ENCODE measurements at places on chromosomes 5 and 9. TPM values are rescaled to one million over a fixed set of nuclear protein-coding genes. Genes with fewer than 3 reads are reported as not detected.

DNA sequence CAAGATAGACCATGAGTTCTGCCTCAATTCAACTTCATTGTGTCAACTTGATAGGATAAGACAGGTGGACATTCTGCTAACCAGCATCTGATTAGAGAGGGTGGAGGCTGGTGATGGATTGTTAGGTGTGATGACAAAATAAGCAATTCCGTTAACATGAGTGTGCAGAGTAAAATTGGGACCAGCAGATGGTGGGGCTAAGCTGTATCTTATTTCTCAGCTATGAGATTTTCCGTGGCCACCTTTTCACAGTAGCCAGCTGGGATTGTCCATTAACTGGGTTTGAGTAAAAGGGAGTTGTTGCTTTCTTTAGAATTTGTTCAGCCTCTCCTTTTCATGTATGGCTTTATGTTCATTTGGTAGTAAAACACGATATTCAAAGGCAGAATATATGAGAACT lies 28.8 kb upstream of the TAL2 start:
- no peak for DNase-seq

DNA sequence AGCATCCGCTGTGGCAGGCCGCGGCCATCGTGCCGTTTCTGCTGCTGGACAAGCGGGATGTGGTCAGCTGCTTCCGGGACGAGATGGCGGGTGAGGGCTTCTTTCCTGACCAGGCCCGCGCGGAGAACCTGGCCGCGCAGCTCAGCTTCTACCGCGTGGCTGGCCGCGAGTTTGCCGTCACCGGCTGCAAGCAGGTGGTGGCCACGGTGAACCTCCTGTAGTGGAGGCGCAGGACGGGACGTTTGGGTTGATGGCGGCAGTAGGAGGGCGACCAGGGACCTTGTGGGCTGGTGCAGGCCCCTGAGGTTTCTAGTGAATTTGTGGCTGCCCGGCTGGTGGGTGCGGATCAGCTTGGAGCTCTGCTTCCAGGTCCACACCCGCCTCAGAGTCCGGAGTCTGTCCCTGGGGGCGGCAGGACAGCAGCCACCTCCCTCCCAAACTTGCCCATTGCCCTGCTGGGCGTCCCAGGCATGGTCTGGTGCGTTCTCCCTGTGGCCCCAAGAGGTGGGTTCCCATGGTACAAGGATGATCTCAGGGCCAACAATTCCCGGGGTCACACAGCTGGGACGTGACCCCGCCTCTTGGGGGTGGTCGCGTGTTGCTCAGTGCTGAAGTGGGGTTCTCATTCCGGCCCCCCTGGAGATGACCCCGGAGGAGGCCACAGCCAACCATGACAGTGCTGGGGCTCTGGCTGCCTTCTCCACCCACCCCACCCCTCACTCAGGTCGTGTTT lies 2.4 kb downstream of the TOR4A start:
- DNase-seq = no peak

Gene ZNF483
- 1.6 TPM for total RNA-seq

GRCh38 chr5:32942225-32942989 lies 231.3 kb downstream of the NPR3 start:
- peak; percentile 21 for DNase-seq

Gene KIF2A
- 67.0 TPM for total RNA-seq

- DNase-seq = peak; percentile 76
These were observed at the start of gene RGS14 for GRCh38 chr5:177357459-177358351. RGS14 (plus strand) TSS chr5:177357924; CDS start chr5:177358025, 101 bp downstream.

GRCh38 chr5:18553269-18553668 lies 919.0 kb downstream of the TAF11L14 start:
- DNase-seq = no peak

DNA sequence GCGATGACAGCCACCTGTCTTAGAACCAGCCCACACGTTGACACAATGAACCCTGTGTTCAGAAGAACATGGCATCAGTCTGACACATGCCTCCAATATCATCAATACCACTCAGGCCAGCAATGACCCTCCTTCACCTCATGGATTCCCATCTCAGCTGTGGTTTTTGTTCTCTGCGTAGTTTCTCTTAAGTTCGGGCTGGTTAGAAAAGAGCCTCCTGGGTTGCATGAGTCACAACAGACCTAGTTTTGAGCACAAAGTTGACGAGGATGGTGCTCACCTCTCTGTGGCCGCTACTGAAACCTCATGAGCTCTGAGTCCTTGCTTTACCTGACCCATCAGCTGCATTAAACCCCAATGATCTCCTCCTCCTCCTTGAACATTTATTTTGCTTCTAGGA lies 299.9 kb downstream of the SPOCK1 start:
- DNase-seq = no peak

Gene TSLP
- under 0.01 TPM for total RNA-seq

DNA sequence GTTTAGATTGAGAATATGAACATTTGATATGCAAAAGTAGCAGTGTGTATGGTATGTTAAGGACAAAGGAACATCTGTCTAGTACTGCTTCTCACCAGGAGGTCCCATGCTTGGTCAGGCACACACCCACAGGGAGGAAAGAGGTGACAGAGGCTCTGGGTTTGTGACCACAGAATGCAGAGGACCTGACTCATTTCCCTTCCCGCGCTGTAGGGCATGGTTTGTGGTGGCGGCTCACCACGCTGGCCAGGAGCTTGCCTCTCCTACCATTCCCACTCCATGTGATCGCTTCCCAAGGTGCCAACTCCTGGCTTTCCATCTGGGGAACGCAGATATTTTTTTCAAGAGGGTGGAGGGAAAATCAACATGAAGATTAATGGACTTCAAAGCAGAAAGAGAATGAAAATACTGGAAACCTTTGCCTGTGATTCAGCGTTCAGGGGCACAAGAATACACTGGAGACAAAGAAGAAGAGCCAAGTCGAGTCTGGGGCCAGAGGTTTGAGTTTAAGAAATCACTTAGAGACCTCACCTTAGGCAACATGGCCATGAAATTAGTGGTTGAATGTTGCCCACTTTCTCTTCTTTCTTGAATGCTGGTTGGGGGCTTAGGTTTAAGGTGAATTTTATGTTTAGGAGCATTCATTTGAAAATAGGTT lies 477.8 kb downstream of the CCDC171 start:
- no peak for DNase-seq

Gene ROR2
- total RNA-seq = not detected

DNA sequence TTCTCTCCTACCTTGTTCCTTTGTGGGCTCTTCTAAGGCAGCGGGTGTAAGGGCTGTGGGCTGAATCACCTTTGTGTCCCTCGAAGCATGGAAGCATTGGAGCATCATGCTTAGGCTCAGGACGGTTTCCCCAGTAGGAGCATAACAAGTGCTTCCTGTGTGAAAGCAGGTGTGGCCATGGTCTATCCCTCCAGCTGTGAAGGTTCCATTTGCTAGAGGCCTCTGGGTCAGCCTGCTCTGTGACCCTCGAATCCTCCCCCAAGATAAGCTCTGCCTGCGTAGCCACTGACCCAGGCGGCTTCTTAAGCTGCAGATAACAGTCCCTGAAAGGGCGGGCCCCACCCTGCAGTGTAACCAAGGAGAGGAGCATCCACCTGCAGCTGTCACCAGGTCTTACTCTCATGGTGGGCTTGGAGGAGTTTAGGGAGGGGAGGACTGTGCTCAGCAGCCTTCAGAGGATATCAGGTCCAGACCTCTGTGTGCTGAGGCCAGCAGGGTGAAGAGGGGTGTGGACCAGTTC lies 8.4 kb upstream of the NDST1 start:
- no peak for DNase-seq

DNA sequence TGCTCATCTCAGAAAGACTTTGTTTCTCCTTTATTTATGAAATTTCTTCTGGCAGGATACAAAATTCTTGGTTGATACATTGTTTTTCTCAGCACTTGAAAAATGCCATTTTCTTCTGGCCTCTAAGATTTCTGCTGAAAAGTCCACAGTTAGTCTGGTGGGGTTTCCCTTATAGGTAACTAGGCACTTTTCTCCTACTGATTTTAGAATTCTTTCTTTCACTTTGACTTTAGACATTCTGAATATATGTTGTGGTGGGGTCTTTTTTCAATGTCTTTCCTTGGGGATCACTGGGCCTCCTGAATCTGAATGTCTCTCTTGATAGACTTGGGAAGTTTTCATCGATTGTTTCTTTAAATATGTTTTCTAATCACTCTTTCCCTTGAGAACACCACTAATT lies 79.6 kb downstream of the CETN3 start:
- DNase-seq = no peak

DNA sequence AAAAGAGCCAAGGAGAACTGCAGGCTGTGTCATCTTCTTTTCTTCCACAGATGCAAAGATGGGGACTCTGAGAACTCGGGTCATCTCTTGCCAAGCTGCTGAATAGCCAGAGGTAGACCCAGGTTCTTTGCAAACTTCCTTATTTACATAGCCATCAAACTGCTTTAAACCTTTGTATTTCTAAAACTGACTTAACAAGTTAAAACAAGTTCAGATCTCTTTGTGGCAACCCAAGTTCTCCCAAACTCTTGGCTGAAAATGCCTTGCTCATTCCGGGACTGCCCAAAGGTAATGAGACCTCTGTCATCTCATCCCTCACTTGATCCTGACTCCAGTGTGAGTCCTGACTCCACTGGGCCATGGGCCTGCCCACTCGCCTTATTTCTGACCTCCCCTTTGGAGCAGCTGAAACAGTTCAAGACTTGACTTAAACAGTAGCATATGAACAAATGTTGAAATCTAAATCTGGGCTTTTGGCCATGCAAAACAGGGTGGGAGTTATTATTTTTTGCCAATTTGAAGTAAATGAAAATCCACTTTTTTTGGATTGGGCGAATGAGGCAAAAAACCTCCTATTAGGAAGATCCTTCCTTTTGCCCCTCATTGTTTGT lies 50.6 kb downstream of the FBXL7 start:
- DNase-seq = no peak

DNA sequence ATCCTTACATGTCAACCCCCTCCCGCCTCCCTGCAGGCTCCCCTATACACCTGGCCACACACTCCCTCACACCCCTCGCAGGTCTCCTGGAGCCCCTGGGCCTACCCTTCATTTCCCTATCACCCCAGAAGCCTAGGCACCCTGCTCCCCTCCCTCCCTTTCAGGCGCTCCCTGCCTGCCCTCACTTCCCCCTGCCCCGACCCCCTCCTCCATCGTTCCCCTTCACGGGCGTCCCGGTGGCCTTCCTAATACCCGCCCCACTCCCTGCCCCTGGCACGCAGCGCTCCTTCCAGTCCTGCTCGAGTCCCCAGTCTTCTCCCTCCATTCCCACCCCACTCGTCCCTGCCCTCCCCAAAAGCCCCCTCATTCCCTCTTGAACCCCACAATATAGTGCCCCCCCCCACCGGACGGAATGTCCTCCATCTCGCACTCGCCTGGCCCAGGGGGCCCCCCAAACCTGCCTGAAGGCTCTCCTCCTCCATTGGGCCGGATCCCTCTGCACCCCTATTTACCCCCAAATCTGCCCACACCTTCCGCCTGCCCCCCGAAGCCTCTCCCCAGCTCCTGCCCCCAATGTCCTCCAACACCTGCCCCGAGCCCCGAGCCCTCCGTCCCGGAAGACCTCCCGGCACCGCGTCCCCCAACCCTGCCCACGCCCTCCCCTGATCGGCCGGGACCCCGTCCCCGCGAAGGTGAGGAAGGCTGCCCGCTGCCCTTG lies 746 bp downstream of the STRBP start:
- no peak for DNase-seq

DNA sequence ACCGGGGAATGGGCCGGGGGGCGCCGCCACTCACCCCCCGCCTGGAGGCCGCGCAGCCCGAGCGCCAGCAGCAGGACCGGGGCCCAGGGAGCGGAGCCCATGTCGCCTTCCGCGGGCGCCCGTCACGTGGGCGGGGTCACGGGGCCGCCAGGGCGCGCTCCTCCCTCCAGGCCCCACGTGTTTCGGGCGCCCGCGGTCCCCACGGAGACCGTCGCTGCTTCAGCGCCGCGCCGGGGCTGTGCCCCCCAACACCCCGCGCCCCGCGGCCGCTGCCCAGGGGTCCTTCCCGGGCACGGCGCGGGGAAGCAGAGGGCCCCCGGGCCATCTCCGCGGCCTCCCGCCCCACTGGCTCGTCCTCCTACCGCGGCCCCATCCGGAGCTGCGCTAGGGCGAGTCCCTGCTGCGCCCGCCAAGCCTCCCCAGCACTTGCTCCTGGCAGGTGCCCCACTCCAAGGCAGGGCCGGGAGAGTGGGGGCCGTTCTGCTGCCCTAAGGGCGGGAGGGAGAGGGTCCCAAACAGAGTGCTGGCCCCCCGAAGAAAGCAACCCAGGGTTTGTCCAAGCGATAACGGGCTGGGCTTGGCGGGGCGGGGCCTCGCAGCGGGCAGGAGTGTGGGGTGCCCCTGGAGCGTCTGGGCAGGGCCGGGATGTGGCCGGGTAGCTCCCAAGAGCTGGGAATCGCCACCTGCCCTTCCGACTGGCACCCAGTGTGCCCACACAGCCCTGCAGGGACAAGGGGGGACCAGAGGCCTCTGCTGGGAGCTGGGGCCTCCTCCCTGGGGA lies at the start of gene DPP7:
Gene DPP7, minus strand, starts transcription at position 121 of the 781 bp plus-strand sequence. Its CDS starts 20 bp downstream, at position 101.
- DNase-seq = peak; percentile 60

Gene C9orf50
- not detected for total RNA-seq

GRCh38 chr9:112115970-112116753 lies 58.9 kb downstream of the SUSD1 start:
- no peak for DNase-seq

GRCh38 chr5:99072846-99073245 lies 144.0 kb upstream of the CHD1 start:
- DNase-seq = no peak

DNA sequence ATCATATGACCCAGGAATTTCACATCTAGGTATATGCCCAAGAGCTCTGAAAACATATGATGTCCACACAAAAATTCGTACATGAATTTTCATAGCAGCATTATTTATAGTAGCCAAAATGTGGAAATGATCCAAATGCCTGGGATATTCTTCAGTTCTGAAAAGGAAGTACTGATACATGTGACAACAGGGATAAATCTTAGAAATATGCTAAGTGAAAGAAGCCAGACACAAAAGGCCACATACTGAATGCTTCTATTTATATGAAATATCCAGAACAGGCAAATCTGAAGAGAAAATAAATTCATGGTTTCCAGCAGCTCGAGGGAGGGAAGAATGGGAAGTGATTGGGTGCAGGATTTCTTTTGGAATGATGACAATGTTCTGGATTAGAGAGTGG lies 16.8 kb upstream of the ZBTB43 start:
- DNase-seq = no peak

DNA sequence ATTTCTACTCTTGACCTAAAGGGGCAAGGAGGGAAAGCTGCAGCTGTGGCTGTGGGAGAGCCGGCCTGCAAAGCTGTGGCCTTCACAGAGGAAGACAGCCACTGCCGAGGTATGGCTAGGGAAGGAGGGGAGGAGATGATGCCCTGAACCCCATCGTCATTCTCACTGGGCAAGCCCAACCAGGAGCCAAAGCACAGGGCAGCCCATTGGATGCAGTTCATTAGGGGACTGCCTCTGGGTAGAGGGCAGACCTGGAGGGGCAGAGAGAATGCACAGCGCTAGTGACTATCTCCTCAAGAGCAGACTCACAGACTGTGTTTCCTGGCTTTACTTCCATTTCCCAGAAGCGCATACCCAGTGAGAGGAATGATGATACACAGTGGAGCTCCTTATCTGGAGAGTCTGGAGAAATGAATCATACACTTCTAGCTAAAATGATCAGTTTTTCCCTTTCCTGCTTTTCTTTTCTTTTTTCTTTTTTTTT lies 47.2 kb upstream of the TTC23L start:
- DNase-seq = peak; percentile 47

Gene SPAAR
- total RNA-seq = 2.8 TPM
